ENCODE measurements at places on chromosomes 13 and 19.

GRCh38 chr13:43769529-43769928 is 17.2 kb downstream of the ENOX1 start:
- no peak for DNase-seq

DNA sequence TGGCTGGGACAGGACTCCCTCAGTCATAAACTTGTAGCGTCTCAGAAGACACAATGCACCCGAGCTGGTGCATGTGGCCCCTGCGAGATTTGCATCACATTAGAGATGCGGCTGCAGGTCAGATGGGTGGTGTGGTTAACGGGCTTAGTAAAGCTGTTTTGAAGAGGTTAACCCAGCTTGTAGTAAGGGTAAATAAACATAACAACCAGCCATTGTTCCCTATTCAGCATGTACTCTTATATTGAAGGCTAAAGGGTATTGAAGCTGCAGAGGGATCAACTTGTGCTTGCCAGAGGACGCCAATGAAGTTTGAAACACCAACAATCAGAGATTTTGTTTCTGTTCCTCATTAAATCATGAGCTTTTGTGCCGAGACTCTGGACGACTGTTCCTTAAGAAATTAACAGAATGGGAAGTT is 79.4 kb downstream of the ZIC5 start:
- DNase-seq: no peak

DNA sequence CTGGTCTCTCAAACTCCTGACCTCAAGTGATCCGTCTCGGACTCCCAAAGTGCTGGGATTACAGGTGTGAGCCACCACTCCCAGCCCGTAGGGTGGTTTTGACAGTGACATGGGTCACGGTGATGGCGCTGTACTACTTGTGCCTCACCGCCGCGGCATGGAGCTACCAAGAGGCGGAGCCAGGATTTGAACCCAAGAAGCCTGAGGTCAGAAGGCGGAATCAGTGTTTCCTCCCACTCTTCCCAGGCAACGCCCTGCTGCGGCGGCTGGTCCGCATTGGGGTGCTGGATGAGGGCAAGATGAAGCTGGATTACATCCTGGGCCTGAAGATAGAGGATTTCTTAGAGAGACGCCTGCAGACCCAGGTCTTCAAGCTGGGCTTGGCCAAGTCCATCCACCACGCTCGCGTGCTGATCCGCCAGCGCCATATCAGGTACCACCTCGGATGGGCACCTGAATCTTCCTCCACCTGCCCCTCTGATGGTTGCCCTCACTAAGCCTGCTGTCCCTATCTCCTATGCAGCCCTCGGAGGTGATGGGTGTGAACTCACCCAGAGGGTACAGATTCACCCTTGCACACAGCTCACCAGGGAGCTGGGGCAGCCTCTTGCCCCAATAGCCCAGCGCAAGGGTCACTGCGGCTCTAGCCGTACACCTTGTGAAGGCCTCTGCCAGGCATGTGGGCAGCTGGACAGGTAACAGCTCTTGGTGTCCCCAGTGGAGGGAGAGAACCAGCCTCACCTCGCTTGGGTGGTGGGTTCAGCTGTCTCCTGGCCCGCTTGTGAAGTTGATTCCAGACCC is 5.6 kb downstream of the RPS9 start:
- no peak for DNase-seq

GRCh38 chr19:52673014-52673413 is 34.9 kb upstream of the ZNF83 start:
- no peak for DNase-seq

DNA sequence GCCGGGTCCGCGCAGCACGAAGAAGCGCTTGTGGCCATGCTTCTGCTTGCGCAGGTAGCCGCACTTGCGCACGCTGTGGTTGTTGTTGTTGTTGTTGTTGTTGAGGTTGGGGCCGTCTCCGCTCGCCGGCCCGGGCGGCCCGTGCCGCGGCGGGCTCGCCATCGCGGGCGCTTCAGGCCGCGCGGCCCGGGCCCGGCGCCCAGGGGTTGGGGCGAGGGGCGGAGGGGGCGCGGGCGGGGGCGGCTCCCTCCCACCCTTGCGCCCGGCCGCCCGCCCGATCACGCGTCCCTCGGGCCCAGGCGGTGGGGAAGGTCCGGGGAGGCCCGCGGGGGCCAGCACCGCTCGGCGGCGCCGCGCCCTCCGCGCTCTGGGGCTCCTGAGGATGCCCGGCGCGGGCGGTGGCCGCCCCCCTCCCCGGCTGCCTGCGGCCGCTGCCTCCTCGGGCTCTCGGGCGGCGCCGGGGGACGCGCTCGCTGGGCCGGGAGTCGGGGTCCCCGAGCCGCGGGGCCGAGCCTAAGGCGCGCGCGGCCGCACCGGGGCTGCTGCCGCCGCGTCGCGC is 412 bp downstream of the IRS2 start:
- no peak for DNase-seq

- DNase-seq: no peak
Observed at GRCh38 chr13:23500849-23501248, 67.3 kb upstream of the SACS start.

GRCh38 chr19:32349051-32349450 is 3.6 kb downstream of the ZNF507 start:
- no peak for DNase-seq

DNA sequence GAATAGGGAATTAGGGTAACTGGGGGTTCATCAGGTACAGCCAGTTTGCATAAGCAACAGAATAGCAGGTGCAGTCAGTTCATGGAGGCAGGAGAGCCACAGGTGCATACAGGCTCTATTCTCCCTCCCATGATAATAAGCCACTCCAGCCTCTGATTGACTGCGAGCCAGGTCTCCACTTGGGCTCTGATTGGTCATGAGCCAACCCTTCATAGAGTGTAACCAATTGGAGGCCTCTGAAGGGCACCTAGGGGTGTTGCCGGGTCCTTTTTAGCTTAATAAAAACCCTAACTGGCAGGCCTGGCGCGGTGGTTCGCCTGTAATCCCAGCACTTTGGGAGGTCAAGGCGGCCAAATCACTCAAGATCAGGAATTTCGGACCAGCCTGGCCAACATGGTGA is 8.7 kb upstream of the CKM start:
- no peak for DNase-seq

DNA sequence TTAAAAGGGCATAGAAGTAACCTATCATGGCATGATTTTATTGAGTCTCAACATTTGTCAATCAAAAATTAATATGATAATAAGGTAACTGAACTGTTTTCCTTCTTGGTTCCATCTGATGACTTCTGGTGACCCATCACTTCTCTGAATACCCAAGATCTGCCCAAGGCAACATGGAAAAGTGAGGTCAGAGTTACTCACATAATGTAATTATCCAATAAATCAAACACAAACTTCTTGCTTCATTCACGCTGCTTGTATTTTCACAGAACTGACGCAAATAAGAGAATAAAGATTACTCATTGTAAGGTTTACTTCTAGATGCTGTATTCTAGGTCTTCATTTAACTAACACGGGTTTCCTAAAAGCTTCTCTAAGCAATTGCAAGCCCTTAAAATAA is 361.6 kb downstream of the RBM26 start:
- DNase-seq: no peak

- no peak for DNase-seq
Observed at GRCh38 chr19:1151037-1151724, 22.9 kb downstream of the SBNO2 start.

- no peak for DNase-seq
Observed at GRCh38 chr19:16673231-16673630, 12.3 kb downstream of the TMEM38A start.

GRCh38 chr13:101575581-101575980 is 123.1 kb downstream of the ITGBL1 start:
- DNase-seq: no peak

GRCh38 chr13:64925284-64925683 is 2304.9 kb downstream of the PCDH9 start:
- no peak for DNase-seq

DNA sequence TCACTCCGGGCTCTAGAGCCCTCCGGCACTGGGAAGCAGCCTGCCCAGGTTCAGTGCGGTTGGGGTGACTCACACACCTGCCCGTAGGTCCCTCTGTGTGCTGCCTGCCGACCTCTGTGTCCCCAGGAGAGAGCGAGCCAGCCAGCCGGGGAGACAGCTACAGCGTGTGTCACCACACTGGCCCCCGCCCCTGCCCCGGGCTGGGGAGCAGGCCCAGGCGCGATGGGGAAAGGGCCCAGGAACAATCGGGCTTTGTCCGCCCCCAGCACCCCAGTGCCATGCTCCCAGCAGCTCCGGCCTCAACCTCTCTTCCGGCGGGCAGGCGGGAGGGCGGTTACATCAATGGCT is at the start of gene KLK6:
KLK6 (minus strand) TSS at position 179 of the 348 bp plus-strand sequence. CDS start 1,487 bp downstream, outside the sequence.
- no peak for DNase-seq

DNA sequence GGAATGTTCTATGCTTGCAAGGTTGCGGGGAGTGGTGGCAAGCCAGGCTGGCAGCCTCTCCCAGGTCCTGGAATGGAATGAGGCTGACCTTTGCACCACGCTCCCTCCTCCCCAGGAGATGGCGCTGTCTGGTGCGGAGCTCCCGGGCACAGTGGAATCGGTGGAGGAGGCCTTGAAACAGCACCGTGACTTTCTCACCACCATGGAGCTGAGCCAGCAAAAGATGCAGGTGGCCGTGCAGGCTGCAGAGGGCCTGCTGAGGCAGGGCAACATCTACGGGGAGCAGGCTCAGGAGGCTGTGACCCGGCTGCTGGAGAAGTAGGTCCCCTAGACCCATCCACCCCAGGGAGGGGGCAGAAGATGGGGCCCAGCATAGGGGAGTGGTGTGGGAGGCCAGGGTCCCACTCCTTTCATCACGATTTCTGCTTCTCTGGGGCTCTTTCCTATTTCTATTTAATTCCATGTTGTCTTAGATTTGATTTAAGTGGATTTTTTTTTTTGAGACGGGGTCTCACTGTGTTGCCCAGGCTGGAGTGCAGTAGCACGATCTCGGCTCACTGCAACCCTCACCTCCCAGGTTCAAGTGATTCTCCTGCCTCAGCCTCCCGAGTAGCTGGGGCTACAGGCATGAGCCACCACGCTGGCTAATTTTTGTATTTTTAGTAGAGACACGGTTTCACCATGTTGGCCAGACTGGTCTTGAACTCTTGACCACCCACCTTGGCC is 53.2 kb upstream of the SHKBP1 start:
- DNase-seq: no peak

DNA sequence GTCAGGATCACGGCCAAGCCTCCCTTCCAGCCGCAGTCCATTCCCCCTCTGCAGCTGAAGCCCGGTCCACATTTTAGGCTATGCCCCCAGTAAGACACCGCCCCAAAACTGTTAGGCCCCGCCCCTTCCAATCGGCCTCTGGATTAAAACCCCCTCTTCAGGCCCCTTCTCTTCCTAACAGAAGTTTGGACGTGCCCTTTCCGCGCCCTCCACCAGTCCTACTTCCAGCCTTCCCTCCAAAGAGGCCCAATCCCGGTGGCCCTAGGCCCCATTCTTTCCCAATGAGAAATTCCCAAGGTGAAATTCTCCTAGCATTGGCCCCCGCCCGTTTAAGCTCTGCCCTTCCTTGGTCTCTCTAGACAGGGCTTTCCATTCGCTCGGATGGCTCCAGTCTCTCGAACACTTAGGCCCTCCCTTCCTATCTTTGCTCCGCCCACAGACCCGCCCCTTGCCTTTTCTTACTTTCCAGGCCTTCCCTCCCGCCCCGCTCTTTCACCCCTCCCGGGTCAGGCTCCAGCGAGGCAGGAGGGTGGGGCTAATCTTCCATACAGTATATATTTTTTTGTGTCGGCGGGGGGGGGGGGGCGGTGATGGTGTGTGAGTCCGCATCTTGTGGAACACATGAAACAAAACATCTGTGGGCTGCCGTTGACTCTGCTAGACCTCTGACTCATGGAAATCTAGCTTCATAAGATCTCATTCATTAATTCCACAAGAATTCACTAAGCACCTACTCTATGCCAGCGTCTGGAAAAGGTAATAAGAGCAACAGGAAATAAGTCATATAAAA is 13.6 kb downstream of the LTBP4 start:
- peak; percentile 27 for DNase-seq
